Effector memory CD8-positive, alpha-beta T cell (primary cell): ENCODE measurements at places on chromosomes 3 and 15.

DNA sequence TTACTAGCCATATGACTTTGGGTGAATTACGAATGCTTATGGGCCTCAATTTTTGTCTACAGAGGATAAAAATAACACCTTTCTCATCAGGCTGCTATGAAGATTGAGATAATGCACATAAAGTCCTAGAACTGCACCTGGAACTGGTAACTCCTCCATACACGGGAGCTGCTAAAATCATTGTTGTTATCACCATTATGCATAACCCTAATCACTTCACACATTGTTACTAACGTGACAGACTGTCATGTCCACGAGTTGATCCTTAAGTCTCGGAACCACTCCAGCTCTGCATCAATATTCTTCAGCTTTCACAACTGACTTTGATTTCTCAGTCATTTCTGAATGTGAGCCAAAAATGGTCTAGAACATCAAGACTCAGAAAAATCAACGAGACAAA, 64.1 kb downstream of the RFTN1 start:
- H3K36me3 ChIP-seq, result peaks cover 9% of the 10 kb centered on the region
- peaks cover 46% of the 10 kb centered on the region for H3K4me1 ChIP-seq
- no peaks in the 10 kb centered on the region for H3K27me3 ChIP-seq

DNA sequence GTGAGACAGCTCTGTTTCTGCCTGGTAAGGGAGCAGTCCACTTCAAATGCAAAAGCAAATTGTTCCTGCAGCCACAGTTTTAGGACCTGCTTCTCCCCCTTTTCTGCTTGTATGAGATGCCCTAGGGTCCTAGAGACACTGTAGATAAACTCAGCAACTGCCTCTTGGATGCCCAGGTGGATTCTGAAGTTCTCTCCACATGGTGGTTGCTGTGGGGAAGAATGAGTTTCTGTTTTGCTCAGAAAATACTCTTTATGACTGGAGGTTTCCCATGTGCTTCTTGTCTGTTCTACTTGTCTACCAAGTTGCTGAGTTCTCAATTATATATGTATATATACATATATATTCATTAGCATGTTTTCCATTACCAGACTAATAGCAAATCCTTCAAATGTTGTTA, 5.6 kb upstream of the ZNF80 start:
- H3K4me1 ChIP-seq, result peaks cover 7% of the 10 kb centered on the region
- H3K36me3 ChIP-seq, result no peaks in the 10 kb centered on the region
- DNase-seq, result no peak
- H3K27me3 ChIP-seq, result no peaks in the 10 kb centered on the region
- H3K27ac ChIP-seq, result no peak overlapping the region

GRCh38 chr3:87498358-87499080, 222.1 kb upstream of the POU1F1 start:
- H3K36me3 ChIP-seq, result peaks cover 4% of the 10 kb centered on the region
- H3K27me3 ChIP-seq, result no peaks in the 10 kb centered on the region
- no peak for DNase-seq
- H3K27ac ChIP-seq, result no peak overlapping the region
- no peaks in the 10 kb centered on the region for H3K4me1 ChIP-seq

DNA sequence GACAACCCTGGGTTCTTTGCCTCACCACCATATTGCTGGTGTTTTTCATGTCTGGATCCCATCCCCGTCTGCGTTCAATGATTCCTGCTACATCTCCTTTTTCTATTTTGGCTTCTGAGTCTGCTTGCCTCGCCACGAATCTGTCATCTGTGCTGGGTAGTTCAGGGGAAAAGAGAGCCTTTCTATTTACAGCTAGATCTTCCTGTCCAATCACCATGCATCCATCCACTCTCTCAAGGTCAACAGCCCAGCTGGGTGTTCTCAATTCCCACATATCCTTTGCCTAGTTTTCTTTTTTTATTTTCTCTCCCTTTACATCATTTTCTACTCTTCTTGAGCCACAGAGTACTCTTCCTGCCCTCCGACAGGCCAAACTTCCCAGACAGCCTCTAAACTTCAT, 104.8 kb upstream of the RAD18 start:
- DNase-seq, result no peak
- no peak overlapping the region for H3K27ac ChIP-seq

GRCh38 chr3:195908694-195909581, 587 bp upstream of the TNK2 start:
- H3K27ac ChIP-seq, result peak overlapping the region; percentile 99
- H3K27me3 ChIP-seq, result no peaks in the 10 kb centered on the region
- no peak for DNase-seq
- H3K4me3 ChIP-seq, result peak overlapping the region; percentile 93

DNA sequence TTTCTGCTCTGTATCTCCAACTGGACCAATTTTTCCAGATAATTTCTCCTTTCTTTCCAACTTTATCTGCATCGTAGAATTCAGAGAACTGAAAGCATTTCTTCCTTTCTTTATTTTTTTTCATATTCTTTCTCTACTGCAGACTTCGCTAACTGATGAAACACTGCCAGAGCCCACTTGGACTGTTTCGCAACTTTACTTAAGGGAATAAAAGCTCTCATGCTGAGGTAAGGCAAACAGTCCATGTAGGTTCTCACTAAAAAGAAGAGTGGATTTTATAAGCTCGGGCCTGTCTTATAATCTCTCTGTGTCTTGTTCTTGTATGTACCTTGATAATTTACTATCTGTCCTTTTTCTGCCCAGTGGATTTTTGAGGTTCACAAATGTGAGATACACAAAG, 163.5 kb downstream of the CNTN4 start:
- no peak overlapping the region for H3K4me3 ChIP-seq
- H3K27me3 ChIP-seq, result no peaks in the 10 kb centered on the region
- no peak overlapping the region for H3K27ac ChIP-seq
- no peak for DNase-seq
- no peaks in the 10 kb centered on the region for H3K36me3 ChIP-seq
- H3K4me1 ChIP-seq, result no peaks in the 10 kb centered on the region

DNA sequence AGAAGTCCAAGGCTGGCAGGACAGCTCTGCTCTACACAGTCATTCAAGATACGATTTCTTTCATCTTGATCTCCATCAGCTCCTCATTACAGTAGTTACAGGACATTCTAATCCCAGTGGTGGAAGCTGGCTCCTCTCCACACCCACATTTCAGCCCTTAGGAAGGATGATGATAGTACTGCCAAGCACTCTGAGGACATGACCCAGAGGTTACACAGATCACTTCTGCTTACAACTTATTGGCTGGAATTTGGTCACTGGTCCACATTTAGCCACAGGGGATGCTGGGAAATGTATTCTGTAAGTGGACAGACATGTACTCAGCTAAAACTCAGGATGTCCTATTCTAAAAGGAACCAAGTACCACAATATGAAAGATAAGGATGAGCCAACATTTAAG, 77.1 kb downstream of the IQCH start:
- peaks cover 17% of the 10 kb centered on the region for H3K27me3 ChIP-seq
- no peak overlapping the region for H3K27ac ChIP-seq

GRCh38 chr3:106825962-106826605, 551.2 kb upstream of the CCDC54 start:
- no peaks in the 10 kb centered on the region for H3K27me3 ChIP-seq
- H3K36me3 ChIP-seq, result no peaks in the 10 kb centered on the region
- H3K4me3 ChIP-seq, result no peak overlapping the region
- DNase-seq, result no peak
- no peaks in the 10 kb centered on the region for H3K4me1 ChIP-seq

DNA sequence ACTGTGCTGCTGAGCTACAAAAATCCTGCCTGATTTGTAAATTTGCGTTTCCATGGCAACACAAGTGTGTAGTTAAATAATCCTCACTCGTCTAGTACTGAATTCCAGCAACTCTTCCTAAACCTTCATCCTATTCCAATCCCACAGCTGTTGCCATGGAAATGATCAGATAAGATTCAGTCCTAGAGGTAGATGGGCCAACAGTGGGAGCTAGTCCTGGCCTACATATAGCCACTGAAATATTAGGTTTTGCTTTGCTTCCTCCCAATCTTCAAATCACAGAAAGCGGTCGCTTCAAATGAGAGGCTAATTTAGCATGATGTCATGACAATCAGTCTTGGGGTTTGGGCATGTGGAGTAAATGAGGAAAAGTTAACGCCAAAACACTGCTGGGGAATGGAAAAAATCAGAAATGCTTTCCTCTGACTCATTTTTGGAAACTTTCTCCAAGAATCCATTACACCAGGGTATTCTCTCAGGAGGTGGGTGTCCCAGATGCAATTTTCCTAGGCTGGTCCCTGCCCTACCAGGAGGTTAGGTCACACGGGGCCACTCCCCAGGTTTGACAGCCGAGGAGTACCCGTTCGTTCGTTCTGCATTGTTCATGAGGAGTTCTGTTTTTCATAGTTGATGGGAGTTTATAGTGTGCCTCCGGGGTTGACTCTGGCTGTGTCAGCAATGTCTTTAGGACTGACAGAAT, 159.2 kb upstream of the SLCO3A1 start:
- DNase-seq, result no peak
- H3K27ac ChIP-seq, result no peak overlapping the region
- no peaks in the 10 kb centered on the region for H3K4me1 ChIP-seq
- peaks cover 25% of the 10 kb centered on the region for H3K27me3 ChIP-seq
- H3K4me3 ChIP-seq, result no peak overlapping the region

GRCh38 chr3:189446959-189447560, 184.1 kb upstream of the TP63 start:
- no peaks in the 10 kb centered on the region for H3K27me3 ChIP-seq
- H3K4me3 ChIP-seq, result no peak overlapping the region
- H3K4me1 ChIP-seq, result no peaks in the 10 kb centered on the region
- no peak for DNase-seq
- H3K36me3 ChIP-seq, result no peaks in the 10 kb centered on the region

- peak overlapping the region; percentile 91 for H3K27ac ChIP-seq
- peak; percentile 3 for DNase-seq
- H3K36me3 ChIP-seq, result peaks cover 9% of the 10 kb centered on the region
- peaks cover 23% of the 10 kb centered on the region for H3K4me1 ChIP-seq
Measured at GRCh38 chr3:43620831-43621655, 768 bp downstream of the ANO10 start.

DNA sequence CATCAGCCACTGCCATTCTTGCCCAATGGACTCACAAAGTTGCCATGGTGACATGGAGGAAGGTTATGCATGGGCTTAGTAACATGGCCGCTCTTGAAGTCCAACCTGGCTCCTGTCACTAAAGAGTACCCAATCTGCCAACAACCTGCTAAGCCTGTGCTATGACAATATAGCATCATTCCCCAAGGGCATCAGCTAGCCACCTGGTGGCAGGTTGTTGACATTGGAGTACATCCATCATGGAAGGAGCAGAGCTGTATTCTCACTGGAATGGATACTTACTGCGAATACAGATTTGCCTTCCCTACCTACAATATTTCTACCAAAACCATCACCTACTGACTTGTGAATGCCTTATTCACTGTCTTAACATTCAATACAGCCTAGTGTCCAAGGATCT, 138.9 kb upstream of the RORA start:
- H3K27ac ChIP-seq, result no peak overlapping the region
- no peaks in the 10 kb centered on the region for H3K36me3 ChIP-seq
- peaks cover 45% of the 10 kb centered on the region for H3K27me3 ChIP-seq
- no peaks in the 10 kb centered on the region for H3K4me1 ChIP-seq

GRCh38 chr3:171333784-171334464, 126.3 kb downstream of the TNIK start:
- H3K36me3 ChIP-seq, result peaks cover 3% of the 10 kb centered on the region
- no peak overlapping the region for H3K4me3 ChIP-seq
- peaks cover 51% of the 10 kb centered on the region for H3K4me1 ChIP-seq
- no peaks in the 10 kb centered on the region for H3K27me3 ChIP-seq
- no peak for DNase-seq

DNA sequence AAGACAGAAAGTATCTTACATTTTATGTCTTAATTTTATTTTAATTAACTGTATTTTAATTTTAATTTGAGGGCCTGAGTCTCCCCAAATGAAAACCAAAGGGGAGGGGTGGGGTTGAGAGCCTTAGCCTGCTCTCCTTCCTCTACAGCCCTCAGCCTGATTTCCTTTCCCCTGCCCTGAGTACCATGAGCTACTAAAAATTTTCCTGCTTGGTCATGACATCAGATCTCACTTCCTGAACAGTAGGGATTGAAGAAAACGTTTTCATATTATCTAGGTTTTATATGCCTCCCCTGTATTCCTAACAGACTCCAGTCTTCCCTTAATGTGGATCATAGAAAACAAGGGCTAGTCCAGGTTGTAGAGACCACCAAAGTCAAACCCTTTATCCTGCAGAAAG, 133.9 kb downstream of the MYLK start:
- H3K4me1 ChIP-seq, result no peaks in the 10 kb centered on the region
- H3K36me3 ChIP-seq, result no peaks in the 10 kb centered on the region
- no peak overlapping the region for H3K4me3 ChIP-seq
- peaks cover 58% of the 10 kb centered on the region for H3K27me3 ChIP-seq
- no peak for DNase-seq
- no peak overlapping the region for H3K27ac ChIP-seq

DNA sequence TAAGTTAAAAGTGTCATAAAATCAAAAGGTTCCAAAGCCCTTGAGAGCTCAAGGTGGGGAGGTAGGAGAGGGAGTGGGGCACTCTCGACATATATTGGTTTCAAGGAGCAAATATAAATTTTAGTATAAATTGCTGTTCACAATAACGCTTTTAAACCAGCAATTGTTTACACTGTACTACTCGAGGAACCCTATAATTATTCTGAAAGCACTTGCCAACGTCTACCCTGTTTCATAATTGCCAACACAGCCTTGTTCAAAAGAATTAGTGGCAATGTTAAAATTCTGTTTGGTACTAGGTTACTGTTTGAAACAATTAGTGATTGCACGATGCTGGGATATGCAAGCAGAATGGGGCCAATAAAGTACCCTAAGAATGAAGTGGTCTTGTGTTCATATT, 76.3 kb upstream of the ICE2 start:
- peak overlapping the region; percentile 80 for H3K27ac ChIP-seq
- H3K27me3 ChIP-seq, result no peaks in the 10 kb centered on the region
- DNase-seq, result no peak
- peak overlapping the region; percentile 58 for H3K4me3 ChIP-seq
- H3K4me1 ChIP-seq, result peaks cover 72% of the 10 kb centered on the region
- H3K36me3 ChIP-seq, result peaks cover 68% of the 10 kb centered on the region

GRCh38 chr3:52213901-52214300, 11.5 kb downstream of the TLR9 start:
- no peak overlapping the region for H3K4me3 ChIP-seq
- peak overlapping the region; percentile 16 for H3K27ac ChIP-seq
- H3K27me3 ChIP-seq, result no peaks in the 10 kb centered on the region
- H3K4me1 ChIP-seq, result peaks cover 31% of the 10 kb centered on the region
- DNase-seq, result no peak

DNA sequence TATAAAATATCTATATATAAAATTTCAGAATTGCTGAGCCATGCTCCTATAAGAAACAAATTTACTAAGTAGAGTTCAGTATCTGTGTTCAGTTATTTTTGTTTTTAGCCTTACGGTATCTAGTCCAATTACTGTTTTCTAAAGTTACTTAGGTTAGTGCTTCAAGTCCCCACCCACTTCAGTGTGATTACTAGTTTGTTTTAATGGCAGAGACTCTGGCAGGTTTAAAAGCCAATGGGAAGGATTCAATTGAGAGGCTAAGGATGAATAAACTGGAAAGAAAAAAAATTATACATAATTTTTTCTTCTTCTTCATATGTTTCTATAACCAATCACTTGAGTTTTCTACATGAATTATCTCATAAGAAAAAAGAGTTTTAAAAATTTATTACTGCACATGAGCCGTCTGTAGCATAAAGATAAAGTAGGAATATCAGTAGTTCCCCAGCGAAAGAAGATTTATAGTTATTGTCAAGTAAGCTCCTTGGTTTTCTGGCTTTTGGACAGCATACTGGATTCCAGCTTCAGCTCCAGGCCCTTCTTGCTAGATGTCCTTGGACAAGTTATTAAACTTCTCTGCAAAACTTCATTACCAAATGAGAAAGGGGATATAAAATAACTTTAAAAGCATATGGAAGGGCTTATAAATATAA, 46.8 kb downstream of the AAGAB start:
- no peak for DNase-seq
- no peaks in the 10 kb centered on the region for H3K27me3 ChIP-seq
- H3K36me3 ChIP-seq, result peaks cover 35% of the 10 kb centered on the region
- H3K27ac ChIP-seq, result no peak overlapping the region
- H3K4me3 ChIP-seq, result no peak overlapping the region
